Aortic smooth muscle cell (primary cell): ENCODE measurements at places on chromosomes 11 and 22. TPM values are rescaled to one million over a fixed set of nuclear protein-coding genes. Genes with fewer than 3 reads are reported as not detected.

C1QTNF5 gene
- total RNA-seq, result 22.6 and 35.6 TPM in 2 replicates

MMP3 gene
- total RNA-seq, result under 0.01 and 0.06 TPM in 2 replicates

C11orf52 gene
- total RNA-seq, result 0.40 and 1.1 TPM in 2 replicates

IGLL1 gene
- total RNA-seq, result not detected in 2 replicates

SCGB1D2 gene
- not detected in 2 replicates for total RNA-seq

WNT11 gene
- 0.26 and 0.68 TPM in 2 replicates for total RNA-seq

RIC8A gene
- 161 and 178 TPM in 2 replicates for total RNA-seq

PIH1D2 gene
- total RNA-seq, result 1.3 and 2.4 TPM in 2 replicates

GNAZ gene
- 1.8 and 2.8 TPM in 2 replicates for total RNA-seq

JAML gene
- total RNA-seq, result not detected in 2 replicates
